ENCODE measurements at places on chromosomes 3 and 15.

DNA sequence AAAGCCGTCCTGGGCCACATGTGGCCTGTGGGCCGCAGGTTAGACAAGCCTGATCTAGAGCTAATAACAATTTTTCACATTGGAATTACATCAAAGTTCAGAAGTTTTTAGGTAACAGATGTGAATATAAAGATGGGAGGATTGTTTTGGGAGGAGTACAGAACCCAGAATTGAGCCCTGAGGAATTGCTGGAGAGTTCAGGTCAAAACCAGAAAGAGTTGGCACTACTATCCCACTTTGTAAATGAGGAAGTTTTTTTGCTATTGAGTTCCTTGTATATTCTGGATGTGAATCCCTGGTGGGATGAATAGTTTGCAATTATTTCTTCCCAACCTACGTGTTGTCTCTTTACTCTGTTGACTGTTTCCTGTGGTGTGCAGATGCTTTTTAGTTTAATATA lies 109.5 kb upstream of the LIPC start:
- no peak for DNase-seq

DNA sequence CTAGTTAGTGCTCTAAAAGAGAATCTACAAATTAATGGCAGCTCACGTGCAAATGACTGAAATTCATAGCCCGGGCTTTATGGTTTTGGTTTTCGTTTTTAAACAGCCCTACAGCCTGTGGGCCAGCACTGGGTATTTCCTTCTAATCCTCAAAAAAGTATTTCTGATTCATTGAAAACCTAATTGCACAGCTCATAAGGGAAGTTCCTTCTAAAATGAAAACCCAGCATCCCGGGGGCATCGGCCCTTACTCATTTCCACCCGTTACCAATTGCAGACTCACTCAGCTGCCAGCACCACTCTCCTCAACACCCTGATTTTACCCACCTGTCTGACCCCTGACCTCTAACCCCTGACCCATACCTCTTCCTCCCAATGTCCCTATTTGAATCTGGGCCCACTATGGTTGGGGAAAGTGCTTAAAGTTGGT lies 59.5 kb upstream of the ZNF148 start:
- no peak for DNase-seq

DNA sequence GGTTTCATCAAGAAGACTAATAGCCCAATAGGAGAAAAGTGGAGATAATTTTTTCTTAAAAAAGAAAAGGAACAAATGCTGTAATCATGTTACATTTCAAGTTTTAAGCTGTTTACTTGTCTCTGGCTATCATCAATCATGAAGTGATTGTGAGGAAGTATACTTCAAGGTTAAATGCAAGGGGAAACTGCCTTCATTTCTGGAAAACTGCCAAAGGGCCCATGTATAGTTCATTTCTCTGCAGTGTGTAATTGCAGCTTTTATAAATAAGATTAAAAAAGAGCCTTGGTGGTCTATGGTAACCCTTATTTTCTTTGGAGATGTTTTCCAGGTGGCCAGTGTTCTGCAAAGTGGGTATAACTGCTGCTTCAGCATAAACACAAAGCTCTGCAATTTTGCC lies 101.9 kb downstream of the GRM7 start:
- DNase-seq = no peak

DNA sequence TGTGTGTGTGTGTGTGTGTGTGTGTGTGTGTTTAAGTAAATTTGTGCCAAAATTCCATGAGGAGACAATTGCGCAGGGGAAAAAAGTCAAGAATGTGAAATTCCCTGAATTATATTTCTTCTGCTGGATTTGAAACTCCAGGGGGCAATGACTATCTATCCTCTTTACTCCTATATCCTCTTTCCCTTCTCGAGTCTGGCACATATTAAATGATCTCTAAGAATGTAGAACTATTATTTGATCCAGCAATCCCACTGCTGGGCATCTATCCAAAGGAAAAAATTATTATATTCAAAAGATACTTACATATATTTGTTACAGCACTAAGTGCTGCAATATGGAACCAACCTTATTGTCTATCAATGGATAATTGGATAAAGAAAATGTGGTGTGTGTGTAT lies 350.1 kb upstream of the ADAMTS9 start:
- DNase-seq = no peak

DNA sequence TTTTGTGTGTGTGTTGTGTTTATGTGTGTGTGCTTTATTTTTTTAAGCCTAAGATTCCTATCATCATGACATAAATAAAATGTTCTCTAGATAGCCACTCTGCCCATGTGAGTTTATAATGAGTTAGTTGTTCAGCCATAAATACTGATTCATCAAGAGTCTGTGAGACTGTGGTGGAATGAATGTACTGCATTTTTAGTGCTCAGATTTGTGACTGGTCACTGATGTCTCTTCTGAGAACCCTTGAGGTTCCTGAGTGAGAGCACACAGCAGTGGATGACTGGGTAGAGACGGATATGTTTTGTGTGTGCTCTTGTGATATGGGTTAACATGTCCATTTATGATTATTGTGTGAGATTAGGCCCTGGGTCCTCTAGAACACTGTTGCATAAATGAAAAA lies 51.2 kb downstream of the SETD5 start:
- DNase-seq = no peak

DNA sequence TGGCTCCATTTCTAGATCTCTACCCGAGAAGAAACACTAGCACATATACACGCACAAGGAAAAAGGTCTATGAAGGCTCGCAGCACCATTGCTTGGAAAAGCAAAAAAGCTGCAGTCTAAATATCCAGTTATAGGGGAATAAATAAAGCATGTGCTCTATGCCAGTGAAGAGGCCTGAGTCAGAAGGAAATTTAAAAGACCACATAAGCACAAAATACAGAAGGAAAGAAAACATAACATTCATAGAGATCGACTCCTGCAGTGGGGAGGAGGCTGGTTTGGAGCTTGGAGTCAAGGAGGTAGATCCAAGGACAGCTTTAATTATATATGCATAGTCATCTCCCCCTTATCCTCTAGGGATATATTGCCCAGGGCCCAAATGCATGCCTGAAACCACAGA lies 114.4 kb downstream of the PDZRN3 start:
- DNase-seq = no peak
